Tongue (tissue), 3 donors: ENCODE measurements at places on chromosomes 1 and 21.

GRCh38 chr1:204419064-204419403 lies 7.4 kb upstream of the PPP1R15B start:
- DNase-seq = no peak

GRCh38 chr1:6005276-6005917 lies 13.2 kb upstream of the NPHP4 start:
- no peak for DNase-seq

- DNase-seq = no peak
These were observed 45.4 kb downstream of the YARS1 start for GRCh38 chr1:32771561-32772280.

DNA sequence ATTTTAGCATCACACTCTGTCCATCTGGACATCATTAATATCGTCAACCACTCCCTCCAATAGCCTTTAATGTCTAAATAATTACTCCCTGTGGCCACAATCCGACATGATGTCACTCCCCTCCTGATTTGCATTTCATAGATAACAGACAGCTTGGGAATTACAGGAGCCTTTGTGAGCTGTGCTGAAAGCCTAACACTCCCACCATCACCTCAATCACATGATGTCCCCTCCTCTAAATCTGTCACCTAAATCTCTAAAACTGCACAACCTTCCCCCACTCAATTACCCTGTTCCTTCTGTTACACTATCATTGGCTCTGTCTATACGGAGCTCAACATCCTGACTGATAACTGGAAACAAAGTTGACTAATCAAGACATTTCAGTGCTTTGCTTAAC lies 14.3 kb downstream of the NHLH2 start:
- DNase-seq = no peak

GRCh38 chr1:201504799-201505502 lies 2.0 kb downstream of the CSRP1 start:
- DNase-seq = no peak

DNA sequence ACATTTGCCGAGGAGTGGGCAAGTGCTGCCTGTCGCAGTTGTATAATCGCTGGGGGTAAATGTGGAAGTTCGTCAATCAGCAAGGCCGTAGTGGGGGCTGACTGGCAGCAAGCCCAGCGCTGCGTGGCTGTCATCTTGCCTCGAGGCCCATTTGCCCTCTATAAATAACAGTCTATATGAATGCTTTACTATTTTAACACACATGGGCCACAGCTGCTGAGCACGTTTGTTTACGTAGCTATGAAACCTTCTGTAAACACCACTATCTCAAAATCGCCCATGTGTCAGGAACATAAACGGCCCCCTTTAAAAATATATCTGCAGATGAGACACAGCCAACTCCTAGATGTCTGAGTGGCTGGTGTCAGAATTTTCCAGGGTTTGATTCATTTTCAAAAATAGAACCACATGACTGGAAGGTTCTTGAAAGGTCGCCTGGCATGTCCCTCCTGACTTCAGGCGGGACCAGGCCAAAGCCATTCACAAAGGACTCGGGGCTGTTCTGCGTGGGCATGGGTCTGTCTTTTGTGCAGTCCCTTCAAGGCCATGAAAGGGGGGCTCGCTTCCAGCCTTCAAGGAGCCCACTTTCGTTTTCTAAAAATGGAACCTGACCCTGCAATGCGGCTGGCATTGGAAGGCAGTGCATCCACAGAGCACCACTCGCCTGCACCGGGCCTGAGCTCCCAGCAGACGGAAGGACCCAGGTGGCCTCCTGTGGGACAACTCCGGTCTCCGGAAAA lies 205.5 kb downstream of the KCNJ6 start:
- DNase-seq = peak; percentile 90

GRCh38 chr1:177351361-177352108 lies 180.8 kb downstream of the BRINP2 start:
- peak; percentile 19 for DNase-seq

- no peak for DNase-seq
These were observed 47.8 kb upstream of the LRRC3 start for GRCh38 chr21:44407493-44407892.

- DNase-seq = peak; percentile 61
These were observed 73.1 kb upstream of the EDEM3 start for GRCh38 chr1:184827600-184828368.

DNA sequence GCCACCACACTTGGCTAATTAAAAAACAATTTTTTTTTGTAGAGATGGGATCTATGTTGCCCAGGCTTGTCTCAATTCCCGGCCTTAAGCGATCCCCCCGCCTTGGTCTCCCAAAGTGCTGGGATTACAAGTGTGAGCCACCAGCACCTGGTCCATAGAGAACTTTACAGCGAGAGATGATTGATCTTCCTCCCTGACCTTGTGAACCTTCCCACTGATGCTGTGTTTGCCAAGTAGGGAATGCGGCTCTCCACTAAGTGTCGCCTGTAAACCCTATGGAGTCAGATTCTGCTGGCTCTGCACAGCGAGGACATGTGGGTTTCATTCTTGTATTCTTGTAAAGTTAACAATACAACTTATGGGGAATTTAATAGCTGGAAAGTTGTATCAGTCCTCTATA lies 81.3 kb upstream of the LYST start:
- DNase-seq = no peak

DNA sequence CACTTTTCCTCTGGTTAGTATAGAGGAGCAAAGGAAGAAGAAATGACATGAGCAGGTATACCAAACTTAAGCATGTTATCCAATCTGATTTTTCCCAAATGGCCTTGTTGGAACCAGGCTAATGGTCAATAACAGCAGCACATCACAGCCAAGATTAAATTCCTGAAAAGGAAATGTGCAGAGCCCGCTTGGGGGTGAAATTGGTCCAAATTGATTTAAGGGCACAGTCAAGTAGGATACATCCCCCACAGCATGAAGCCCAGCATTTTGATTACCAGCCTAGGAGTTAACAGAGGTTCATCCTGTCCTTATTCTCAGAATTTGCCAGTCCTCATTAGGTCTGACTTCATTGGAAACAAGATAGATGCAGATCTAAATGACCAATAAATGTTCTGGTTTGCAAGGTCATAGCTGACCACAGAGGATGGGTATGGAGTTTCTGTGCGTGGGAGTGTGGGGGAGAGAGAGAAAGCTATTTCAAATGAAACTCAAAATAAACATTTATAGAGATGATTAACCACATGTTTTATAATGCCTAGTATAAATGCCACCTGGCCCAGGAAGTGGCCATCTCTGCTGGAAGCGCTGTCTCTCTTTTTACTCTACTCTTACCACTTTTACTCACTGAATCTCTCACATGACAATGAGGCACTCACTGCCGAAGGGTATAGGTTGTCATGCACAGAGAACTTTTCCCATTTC lies 38.7 kb downstream of the RGS5 start:
- DNase-seq = no peak

GRCh38 chr1:180544050-180544449 lies 14.7 kb upstream of the OVAAL start:
- no peak for DNase-seq

GRCh38 chr1:3179471-3179870 lies 110.5 kb downstream of the PRDM16 start:
- DNase-seq = no peak

DNA sequence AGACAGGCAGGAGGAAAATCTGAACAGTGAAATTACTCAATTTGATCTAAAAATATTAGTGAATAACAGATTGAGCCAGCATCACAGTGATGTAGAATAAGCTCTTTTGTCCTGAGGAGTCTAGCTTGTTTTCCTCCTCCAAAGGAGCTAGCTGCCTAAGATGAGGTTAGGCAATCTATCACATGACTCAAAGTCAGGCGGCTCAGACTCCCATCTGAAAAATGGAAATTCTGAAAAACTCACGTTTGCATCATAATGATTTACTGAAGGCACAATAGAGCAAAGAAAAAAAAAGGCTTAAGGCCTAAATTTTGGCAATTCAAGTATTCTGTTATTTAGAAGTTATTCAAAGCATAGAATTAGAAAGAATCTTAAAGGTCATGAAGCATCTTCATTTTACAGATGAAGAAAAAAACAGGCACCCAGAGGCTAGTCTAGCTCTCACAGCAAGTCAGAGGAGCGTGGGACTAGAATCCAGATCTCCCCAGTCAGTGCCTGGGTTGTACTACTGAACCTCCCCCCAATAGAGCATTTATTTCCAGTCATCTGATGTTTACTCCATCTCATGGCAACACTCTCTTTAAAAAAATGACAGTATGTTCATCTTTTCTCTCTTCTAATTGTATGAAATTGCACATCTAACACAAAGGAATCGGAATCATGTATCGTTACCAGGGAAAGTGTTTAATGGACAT lies 62.5 kb upstream of the ATF3 start:
- peak; percentile 7 for DNase-seq

- no peak for DNase-seq
These were observed 37.8 kb downstream of the TTC13 start for GRCh38 chr1:230940848-230941247.

DNA sequence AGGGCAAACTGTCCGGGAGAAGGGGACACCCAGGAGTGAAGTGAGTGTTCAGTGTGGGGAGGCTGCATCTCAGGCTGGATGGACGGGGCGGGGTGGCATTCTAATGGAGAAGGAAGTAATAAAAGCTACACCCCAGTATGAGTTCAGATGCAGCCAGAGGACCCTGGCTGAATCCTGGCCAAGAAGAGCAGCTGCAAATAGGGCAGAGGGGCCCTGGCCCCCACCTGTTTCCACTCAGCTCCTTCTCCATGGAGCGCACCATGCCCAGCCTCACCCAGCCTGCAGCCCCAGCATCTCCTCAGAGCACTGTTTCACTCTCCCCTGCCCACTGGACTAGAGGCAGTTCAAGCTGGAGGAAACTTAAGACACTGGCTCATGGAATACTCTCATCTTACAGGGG lies 46.4 kb downstream of the KCND3 start:
- DNase-seq = peak; percentile 84

DNA sequence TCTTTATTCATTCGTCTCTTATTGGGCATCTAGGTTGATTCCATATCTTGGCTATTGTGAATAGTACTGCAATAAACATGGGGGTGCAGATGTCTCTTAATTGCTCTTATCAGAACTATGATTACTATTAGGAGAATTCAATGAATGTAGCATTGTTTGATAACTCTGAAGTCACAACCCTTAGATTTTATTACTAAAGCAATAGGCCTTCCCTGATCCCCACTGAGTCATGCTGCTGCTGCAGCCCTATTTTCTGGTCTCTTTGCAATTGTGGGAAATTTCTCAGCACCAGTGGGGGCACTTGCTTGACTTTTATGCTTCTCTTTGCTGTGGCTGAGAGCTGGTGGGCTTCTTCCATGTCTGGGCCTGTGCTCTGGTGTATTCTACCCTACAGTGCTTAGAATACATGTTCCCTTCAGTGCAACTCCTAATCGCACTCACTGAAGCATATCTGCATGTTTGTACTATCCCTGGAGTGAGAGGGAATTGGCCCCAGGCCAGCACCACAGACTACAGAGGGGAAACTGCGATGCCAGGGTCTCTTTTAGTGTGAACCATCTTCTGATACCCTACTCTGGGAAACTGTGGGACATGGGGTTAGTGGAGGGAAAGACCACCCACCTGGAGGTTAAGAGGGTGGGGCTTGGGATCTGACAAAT lies 52.2 kb upstream of the ROR1 start:
- DNase-seq = no peak

DNA sequence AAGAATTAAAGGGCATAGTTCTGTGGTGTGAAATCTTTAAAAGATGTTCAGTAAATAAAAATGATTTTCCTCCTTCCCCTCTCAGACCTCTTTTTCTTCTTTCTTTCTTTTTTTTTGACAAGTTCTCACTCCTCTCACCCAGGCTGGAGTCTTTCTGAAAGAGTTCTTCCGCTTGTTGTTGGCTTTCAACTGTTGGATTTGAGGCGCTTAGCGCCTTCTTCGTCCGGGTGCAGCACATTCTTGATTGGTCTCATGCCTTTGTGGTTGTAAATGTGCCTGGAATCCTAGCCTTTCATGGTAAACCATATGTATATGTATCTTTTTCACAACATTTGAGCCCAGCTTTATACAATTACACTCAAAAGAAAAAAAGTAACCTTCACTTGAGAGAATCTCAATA lies 980 bp upstream of the METTL18 start:
- DNase-seq = peak; percentile 6

GRCh38 chr1:222090103-222090502 lies 348.2 kb upstream of the DUSP10 start:
- DNase-seq = no peak

- no peak for DNase-seq
These were observed 1.2 kb downstream of the HJV start for GRCh38 chr1:146020058-146021049.

DNA sequence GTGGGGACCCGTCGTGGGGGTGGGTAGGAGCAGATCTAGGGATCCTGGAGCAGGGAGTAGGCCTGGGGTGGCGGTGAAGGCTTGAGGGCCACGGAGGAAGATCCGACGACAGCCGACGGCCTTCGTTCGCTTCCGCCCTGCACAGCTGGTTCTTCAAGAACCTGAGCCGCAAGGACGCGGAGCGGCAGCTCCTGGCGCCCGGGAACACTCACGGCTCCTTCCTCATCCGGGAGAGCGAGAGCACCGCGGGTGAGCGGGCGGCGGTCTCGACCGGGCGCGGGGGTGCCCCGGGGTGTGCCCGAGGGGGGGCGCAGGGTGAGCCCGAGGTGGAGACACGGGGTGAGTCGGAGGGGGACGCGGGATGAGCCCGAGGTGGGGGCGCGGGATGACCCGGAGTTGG lies 16.5 kb upstream of the HDAC1 start:
- peak; percentile 40 for DNase-seq

DNA sequence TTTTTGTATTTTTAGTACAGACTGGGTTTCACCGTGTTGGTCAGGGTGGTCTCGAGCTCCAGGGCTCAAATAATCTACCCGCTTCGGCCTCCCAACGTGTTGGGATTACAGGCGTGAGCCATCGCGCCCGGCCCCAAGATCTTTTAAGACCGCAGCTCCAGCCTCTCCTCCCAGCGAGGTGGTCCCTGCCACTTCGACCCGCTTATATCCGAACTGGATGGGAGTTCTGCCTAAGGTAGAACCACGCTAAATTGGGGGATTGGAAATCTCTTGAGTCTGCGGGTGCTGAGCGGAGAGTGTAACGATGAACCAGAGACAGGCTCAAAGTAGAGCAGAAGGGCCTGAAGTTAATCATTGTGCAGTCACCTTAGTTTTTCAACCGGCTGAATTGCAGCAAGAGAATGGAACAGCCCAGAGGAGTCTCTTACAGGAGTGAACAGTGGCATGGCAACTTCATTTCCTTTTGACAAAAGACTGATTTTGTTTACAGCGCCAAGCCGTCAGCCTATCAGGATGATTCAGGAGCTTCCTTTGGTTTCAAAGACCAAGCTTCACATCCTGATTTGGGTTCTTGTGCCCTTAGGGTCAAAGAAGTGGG lies 726 bp upstream of the CYB5R1 start:
- no peak for DNase-seq

DNA sequence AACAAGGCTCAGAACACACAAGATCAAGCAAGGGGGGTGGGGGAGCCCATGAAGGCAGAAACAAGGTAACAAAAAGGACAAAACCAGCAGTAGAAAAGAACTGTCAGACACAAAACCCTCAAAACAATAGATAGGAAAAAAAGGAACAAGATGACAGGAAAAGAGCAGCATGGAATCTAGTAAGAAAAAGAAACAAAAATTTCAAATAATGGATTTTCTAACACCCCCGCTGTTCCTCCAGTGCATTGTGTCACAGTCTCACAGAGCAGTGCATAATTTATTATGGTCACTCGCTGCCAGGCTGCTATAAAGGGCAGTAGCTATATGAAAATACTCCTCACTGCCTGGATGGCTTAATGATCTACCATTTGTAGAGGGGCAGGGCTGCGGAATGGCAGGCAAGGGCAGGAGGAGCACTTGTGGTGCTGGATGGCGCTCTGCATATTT lies 567.9 kb downstream of the DPYD start:
- DNase-seq = no peak
